Smooth muscle cell of trachea (primary cell): ENCODE measurements at places on chromosomes 12 and 14. TPM values are rescaled to one million over a fixed set of nuclear protein-coding genes. Genes with fewer than 3 reads are reported as not detected.

SLC38A4 gene
- under 0.01 and 1.2 TPM in 2 replicates for total RNA-seq

DNAH10 gene
- total RNA-seq: 0.15 and 0.17 TPM in 2 replicates

AKAP3 gene
- 2.6 and 3.6 TPM in 2 replicates for total RNA-seq

KRT77 gene
- total RNA-seq: not detected in 2 replicates

DDX47 gene
- total RNA-seq: 52.3 and 71.0 TPM in 2 replicates

PTPRO gene
- 1.2 and 2.3 TPM in 2 replicates for total RNA-seq

MRPL52 gene
- total RNA-seq: 30.3 and 64.3 TPM in 2 replicates

OR6C6 gene
- not detected in 2 replicates for total RNA-seq

SELPLG gene
- 1.2 and 4.1 TPM in 2 replicates for total RNA-seq

RPGRIP1 gene
- not detected in 2 replicates for total RNA-seq

HOXC4 gene
- total RNA-seq: 0.15 and 0.17 TPM in 2 replicates

MSI1 gene
- not detected in 2 replicates for total RNA-seq

RPL41 gene
- 1,465 and 2,446 TPM in 2 replicates for total RNA-seq

LRRC9 gene
- not detected in 2 replicates for total RNA-seq

XRCC3 gene
- total RNA-seq: 10.9 and 13.1 TPM in 2 replicates

TPPP2 gene
- total RNA-seq: under 0.01 TPM in 1 of 2 replicates, not detected in the other

OAS2 gene
- 2.9 and 3.3 TPM in 2 replicates for total RNA-seq

KRT85 gene
- total RNA-seq: not detected in 2 replicates

CMKLR1 gene
- total RNA-seq: 0.33 TPM in 1 of 2 replicates, not detected in the other

KLHL33 gene
- 0.17 and 0.29 TPM in 2 replicates for total RNA-seq

IFNG-AS1 gene
- not detected in 2 replicates for total RNA-seq

RAB21 gene
- 13.6 and 26.0 TPM in 2 replicates for total RNA-seq

FRS2 gene
- 51.6 and 56.9 TPM in 2 replicates for total RNA-seq

PTGER2 gene
- 26.3 and 34.5 TPM in 2 replicates for total RNA-seq

PIANP gene
- 0.33 and 1.0 TPM in 2 replicates for total RNA-seq

HAL gene
- total RNA-seq: under 0.01 TPM in 2 replicates

DICER1 gene
- 27.8 and 36.6 TPM in 2 replicates for total RNA-seq

FIGNL2 gene
- 0.29 and 0.50 TPM in 2 replicates for total RNA-seq

PARPBP gene
- 4.8 and 23.6 TPM in 2 replicates for total RNA-seq

CNTN1 gene
- total RNA-seq: 3.0 and 6.5 TPM in 2 replicates

NYNRIN gene
- 20.4 and 42.7 TPM in 2 replicates for total RNA-seq

KRT2 gene
- total RNA-seq: not detected in 2 replicates

ASCL1 gene
- not detected in 2 replicates for total RNA-seq

KRT6B gene
- not detected in 2 replicates for total RNA-seq

SCNN1A gene
- under 0.01 TPM in 1 of 2 replicates, not detected in the other for total RNA-seq
